Endodermal cell (in vitro differentiated cells): ENCODE measurements at places on chromosomes 2 and 18.

GRCh38 chr2:139386401-139386800 lies 606.2 kb upstream of the NXPH2 start:
- DNase-seq: no peak

- no peak for DNase-seq
Measured at GRCh38 chr18:48206887-48207286, 202.3 kb downstream of the ZBTB7C start.

DNA sequence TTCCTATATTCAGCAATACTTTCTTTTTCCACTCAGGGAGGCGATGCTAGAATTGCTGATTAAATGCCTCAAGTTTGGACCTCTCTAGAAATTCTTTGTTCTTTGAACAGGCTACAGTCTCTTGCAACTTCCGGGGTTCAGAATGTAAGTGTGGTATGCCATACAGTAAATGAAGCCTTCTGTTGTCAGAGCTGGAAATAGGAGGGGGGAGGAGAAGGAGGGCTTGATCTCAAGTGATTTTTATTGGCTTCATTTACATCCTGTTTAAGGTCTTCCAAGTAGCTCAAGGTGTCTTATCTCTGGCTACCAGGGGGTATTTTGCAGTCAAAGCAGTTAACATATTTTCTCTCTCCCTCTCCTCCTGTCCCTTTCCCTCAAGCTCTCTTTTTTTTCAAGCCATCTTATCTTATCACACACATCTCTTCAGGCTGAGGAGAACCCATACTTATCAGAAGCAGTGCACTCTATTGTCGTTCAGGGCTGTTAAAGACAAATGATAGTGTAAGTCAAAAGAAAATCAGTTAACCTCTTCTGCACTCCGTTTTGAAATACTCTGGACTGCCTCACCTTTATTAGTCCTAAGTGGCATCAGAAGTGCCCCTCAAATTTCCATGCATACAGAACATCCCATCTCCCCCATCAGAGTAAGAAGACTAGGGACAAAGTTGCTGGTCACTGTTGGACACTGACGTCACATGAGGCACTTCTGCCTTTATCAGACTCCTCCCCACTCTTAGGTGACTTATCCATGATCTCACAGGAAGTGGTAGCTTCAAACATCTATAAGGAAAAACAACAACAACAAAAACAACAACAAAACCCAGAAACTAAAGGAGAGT lies 112.2 kb downstream of the ZNF521 start:
- DNase-seq: no peak

GRCh38 chr18:34871435-34871834 lies 161.3 kb downstream of the DTNA start:
- DNase-seq: no peak

- no peak for DNase-seq
Measured at GRCh38 chr2:187051350-187051749, 202.4 kb upstream of the ZSWIM2 start.

- DNase-seq: no peak
Measured at GRCh38 chr2:227378371-227378782, 729 bp downstream of the TM4SF20 start.

GRCh38 chr2:220503431-220503830 lies 876.0 kb downstream of the SLC4A3 start:
- DNase-seq: no peak

DNA sequence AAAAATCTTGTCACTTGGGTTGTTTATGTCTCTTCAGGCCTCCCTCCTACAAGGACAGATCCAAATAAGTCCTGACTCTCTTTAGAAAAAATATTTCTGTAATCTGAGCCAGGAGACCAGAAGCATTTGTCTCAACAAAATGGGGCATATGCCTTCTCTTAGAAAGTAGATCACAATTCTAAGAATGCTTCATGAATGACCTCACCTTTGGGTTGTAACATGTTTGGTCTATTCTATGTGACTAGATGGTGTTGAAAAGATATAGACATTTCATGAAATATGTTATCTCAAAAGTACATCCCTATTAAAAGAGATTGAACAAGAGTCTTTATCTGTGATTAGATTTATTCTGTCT lies 159.0 kb upstream of the SETBP1 start:
- DNase-seq: no peak

GRCh38 chr2:66604326-66604725 lies 169.4 kb downstream of the MEIS1 start:
- DNase-seq: no peak

- no peak for DNase-seq
Measured at GRCh38 chr2:10387033-10387432, 61.1 kb downstream of the ODC1 start.

DNA sequence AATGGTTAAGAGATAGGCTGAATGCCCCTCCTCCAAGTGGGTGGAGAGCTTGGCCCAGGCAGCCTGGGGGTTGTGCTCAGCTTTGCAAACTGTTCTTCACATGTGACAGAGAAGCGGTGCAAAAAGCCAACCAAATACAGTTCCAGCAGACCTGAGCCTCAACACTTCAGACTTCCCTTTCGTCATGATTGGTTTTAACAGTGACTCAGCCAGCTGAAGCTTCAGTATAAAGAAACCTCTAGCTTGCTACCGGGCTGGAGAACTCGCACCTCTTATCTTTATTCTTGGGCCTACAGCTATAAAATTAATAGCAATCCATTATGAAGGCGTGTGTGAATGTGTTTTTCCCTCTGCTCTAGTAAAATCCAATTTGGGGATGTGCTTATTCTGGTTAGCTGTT lies 20.0 kb downstream of the SETBP1 start:
- DNase-seq: no peak

- no peak for DNase-seq
Measured at GRCh38 chr2:164721430-164721829, 100.1 kb upstream of the GRB14 start.

DNA sequence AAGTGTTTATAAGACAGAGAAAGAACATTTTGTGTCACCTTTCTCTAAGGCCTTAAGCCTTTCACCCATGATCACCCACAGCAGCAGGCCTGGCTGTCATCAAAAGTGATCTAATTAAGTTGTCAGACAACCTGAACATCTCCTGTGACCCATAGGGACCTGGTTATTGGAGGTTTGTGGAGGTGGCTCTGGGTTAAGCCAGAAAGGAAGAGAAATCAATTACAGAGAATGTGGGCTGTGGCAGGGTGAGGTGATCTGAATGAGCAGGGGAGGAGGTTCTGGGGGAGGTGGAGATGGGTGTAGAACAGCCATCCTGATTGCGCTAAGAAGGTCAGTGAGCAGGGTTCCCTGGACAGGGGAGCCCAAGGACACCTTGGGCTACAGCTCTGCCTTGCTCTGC lies 170.8 kb downstream of the FSHR start:
- no peak for DNase-seq

GRCh38 chr2:107475859-107476258 lies 350.8 kb upstream of the RGPD4 start:
- DNase-seq: no peak

DNA sequence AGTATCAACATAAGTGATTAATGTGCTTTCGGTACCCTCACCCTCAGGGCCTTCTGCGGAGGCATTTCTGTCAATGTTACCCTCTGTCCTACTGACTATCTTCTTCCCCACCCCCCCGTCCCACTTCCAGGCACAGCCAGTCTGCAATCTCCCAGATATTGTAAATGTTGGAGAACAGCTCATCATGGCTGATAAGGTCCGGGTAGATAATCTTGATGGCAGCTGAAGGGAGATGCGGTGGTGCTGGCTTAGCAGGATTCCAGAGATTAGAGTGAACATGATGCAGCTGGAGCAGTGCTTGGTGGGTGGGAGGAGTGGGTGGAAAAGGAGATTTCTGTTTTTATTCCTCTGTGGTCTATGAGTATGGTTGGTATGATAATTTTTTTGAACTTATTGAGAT lies 15.5 kb downstream of the GTF2A1L start:
- DNase-seq: no peak
